ENCODE measurements at places on chromosomes 4 and X.

DNA sequence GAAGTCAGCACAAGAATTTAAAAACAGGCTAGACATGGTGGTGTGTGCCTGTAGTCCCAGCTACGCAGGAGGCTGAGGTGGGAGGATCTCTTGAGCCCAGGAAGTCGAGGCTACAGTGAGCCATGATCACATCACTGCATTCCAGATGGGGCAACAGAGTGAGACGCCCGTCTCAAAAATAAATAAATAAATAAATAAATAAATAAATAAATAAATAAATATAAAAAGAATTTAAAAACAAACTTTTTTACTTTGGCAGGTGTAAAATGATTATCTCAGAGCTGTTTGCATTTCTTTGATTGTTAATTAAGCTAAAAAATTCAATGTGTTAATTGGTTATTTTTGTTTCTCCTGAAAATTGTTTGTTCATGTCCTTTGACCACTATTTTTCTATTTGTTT, 97.5 kb upstream of the RPS6KA3 start:
- no peak for DNase-seq

GRCh38 chr4:78634011-78634664, 82.6 kb downstream of the ANXA3 start:
- DNase-seq: no peak

- DNase-seq: no peak
Measured at GRCh38 chr4:33537527-33537926, 2706.8 kb downstream of the ARAP2 start.

DNA sequence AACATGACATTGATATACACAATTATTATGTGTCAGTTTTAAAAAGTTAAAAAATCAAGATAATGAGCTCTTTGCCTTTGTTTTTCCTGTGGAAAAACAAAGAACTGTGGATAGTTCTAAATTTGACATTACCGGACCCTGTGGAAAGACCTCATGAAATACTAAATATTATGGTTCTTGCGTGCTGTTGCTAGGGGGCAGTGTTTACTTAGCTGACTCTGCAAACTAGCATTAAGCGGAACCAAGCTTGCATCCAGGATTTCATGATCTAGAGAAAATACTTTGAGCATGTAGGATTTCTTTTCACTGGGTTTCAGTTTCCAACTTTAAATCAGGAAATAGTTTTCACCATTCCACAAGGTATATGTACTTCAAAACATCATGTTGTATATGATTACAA, 33.6 kb downstream of the CLCN4 start:
- no peak for DNase-seq

DNA sequence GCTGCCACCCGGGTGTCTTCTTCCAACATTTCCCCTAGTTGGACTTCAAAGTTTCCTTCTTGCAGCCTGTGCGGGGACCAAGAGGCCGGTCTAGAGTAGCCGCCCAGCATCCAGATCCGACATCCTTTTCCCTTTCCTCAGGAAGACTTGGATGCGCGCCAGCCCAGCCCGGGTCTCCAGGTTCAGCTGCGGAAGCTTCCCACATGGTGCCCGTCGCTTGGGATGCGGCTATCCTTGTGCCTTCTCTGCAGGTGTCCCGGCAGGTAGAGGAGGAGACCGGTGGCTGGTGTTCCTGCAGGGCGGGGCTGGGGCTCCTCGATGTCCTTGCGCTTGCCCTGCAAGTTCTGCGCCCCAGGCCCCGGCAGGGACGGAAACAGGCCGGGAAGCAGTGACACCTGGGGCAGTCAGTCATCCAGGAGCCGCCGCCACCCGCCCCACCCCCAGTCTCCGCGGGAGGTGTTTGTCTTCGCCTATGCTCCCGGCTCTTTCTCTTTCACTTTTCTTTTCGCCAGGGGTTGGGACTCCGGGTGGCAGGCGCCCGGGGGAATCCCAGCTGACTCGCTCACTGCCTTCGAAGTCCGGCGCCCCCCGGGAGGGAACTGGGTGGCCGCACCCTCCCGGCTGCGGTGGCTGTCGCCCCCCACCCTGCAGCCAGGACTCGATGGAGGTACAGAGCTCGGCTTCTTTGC, at the start of gene IL15:
Gene IL15 (plus strand): TSS at position 502 of the 689 bp plus-strand sequence. CDS start 82,882 bp downstream, outside the sequence.
- peak; percentile 26 for DNase-seq

DNA sequence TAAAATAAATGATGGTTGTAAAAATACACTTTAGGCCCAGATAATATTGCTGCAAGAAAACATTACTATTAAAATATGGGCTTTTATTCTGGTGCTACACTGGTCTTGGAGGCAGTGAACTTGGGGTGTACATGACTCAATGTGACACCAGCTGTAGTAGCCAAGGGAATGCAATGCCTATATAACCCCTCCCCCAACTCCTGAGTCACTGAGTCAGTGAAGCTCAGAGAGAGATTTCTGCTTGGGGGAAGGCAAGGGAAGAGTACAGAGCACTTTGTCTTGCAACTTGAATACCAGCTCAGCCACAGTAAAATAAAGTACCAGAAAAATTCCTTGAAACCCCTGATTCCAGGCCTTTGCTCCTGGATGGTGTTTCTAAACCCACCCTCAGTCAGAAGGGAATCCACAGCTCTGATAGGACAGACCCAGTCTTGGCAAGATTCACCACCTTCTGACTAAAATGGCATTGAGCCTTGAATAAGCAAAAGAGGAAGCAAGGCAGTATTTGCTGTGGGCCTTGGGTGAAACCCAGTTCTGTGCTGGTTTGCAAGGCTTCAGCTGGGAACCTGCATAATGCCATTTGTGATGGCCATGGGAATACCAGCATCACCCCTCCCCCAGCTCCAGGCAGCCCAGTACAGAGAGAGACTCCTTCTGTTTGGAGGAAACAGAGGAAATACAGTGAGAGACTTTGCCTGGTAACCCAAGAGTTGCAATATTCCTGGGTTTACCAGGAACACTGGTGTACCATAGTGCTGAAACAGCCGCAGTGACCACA, 209.9 kb downstream of the IQCM start:
- DNase-seq: no peak

DNA sequence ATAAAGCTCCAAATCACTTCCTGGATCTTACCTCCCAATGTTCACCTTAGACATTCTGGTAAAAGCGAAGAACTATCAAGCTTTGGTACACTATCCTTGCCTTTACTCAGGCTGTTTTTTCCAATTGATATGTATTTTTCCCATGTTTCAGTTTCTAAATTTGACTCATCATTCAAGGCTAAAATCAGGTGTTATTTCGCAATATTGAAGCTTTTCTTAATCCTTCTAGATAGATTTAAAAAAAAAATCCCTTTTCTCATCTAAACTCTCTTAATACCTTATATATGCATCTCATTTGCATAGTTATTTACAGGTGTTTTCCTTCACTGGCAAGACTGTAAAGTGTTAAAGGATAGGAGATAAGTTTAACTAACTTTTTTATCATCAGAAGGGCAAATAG, 608.1 kb upstream of the FAM241A start:
- no peak for DNase-seq

GRCh38 chr4:1227816-1228215, 21.1 kb downstream of the CTBP1 start:
- no peak for DNase-seq

DNA sequence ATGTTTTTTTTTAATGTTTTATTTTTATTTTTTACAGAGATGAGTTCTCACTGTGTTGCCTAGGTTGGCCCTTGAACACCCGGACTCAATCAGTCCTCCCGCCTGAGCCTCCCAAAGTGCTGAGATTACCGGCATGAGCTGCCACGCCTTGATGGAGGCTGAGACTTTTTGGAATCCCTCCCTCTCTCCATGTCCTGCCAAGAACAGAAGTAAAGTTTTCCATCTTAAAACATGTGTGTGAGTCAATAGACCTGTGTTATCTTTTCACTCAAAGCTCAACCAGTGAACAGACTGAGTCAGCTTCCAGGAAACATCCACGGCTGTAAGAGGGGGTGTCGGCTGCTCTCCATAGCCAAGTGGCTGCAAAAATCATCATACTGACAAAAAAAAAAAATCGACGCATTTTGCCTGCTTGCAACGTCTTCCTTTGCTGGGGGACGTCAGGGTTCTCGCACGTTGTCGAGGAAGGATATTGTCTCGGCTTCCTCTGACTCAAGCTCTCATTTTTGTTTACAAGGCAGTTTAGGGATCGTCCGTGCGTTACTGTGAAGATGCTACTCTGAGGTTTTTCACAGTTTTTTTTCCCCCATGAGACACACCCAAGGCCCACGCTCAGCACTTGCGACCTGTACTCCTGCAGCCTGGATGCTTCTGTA, 10.0 kb upstream of the ASMTL start:
- DNase-seq: peak; percentile 25

DNA sequence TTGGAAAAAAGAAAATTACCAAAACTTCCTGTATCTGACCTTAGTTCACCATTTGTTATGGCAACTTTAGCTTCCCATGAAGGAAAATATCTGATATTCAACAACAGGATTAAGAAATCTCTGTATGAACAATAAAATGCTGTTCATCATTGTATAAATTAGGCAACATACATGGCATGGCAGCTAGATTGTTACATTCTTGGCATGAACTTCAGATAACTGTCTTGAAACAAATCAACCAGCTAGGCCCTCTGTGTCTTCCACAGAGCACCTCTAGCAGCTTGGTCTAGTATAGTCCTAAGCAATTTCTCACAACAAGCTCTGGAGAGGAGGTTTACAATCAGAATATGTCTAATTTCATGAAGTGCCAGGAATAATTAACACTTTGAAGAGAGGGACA, 105.4 kb upstream of the PCDH7 start:
- no peak for DNase-seq

GRCh38 chrX:96843566-96843965, 40.1 kb upstream of the RPA4 start:
- no peak for DNase-seq

- no peak for DNase-seq
Measured at GRCh38 chr4:127261476-127261875, 371.3 kb upstream of the INTU start.

GRCh38 chr4:106502106-106502699, 133.6 kb upstream of the GIMD1 start:
- no peak for DNase-seq

Measured in stimulated activated CD8-positive, alpha-beta memory T cell treated with anti-CD3 and anti-CD28 coated beads, Interleukin-4, amount 100 ng/mL, for 4 hours (primary cell).